ENCODE measurements at places on chromosomes 12 and 14.
A peak's percentile ranks its signal among the peaks of the same experiment; 100 is the strongest.

DNA sequence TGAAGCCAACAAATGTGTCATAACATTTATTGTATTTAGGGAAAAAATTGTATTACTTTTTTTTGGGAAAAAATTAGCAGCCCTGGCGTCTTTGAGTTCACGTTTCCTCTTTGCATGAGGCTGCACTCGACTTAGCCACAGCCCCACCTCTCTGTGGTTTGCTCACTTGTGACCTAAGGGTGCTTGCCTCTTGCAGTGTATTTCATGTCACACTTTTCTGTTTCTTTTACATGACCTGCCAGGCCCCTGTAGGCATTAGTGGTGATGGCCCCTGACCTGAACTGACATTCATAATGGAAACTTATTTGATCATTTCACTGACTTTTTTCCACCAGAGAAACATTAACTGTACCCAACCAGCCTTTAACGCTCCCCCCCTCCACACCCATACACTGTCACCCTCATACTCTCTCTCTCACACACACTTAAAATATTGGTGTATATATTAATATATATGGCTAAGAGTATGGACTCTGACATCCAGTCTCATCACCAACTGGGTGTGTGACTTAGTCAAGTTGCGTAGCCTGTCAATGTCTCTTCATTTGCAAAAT, 122.9 kb downstream of the PRKCH start:
- DNase-seq, result no peak

GRCh38 chr12:124655698-124656516, 88.5 kb upstream of the NCOR2 start:
- DNase-seq, result peak; percentile 100

GRCh38 chr14:92692822-92693226, 55.6 kb downstream of the LGMN start:
- DNase-seq, result peak; percentile 23

DNA sequence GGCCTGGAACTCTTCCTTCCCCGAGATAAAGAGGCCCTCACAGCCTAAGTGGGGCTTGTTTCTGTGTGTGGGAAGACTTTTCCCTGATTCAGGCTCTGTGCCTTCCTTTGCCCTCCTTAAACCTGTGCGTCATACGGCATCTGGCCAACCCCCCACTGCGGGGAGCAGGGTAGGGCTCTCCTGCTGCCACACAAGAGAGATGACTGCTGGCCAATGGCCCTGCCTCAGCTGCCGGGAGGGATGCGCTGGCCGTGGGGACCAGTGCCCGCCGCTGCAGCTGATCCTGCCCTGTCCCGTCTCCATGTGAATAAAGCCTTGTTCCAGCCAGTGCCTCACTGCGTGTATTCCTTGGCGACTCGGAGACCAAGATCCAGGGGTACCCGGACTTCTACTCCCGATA, 42.5 kb upstream of the BEGAIN start:
- peak; percentile 52 for DNase-seq

GRCh38 chr14:72747652-72748051, 146.2 kb downstream of the DPF3 start:
- no peak for DNase-seq

GRCh38 chr14:68817506-68818212, 24.8 kb upstream of the ZFP36L1 start:
- no peak for DNase-seq

DNA sequence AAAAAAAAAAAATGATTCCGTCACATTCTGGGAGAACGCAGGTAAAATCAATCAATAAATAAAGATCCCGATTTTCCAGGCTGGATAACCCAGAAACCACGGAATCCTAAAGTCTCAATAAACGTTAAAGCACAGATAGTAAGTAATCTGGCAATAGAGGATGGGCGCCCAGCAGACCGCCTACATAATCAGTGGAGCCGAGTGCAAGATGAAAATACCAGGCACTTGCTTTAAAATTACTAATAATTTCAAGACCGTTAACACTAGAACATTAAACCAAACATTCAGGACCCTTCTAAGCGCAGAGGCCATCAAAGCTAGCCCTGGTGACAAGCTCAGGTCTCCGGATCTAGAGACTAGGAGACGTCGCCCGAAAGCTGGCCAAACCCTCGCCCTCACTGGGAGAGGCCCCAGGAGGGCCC, 1.2 kb upstream of the DCAF11 start:
- no peak for DNase-seq

GRCh38 chr14:30820674-30821073, 53.7 kb upstream of the COCH start:
- DNase-seq, result no peak

DNA sequence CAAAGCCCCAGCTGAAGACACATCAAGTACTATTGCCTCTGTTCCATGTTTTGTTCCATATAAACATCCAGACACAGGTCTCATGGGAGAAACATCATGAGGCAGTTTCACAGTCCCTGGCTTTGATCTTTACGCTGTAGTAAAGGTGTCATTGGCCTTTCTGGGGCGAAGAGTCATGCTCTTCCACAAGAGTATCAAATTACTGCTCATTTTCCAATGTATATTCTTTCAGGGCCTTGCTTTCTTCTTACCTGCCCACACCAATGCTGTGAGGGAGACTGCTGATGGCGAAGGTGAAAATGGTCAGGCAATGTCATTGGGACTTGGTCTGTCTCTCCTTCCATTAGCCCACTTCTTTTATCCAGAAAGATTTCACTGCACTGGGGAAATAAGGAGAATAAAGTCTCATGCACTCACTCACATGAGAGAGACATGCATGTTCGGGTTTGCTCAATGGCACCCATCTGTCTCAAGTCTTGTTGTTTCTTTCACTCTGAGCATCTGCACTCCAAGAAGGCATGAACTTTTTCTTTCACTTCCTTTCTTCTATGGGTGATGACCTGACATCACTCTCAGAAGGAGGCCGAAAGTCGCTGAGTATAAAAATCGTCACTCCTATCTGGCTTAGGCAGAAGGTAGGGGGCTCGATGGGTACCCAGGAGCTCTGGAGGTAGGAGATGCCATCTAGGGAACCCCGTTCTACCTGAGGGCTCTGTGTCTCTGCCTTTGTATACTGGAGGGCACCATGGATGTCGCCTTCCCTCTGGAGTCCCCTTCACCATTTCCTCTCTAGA, 1.3 kb upstream of the JDP2 start:
- DNase-seq, result no peak

DNA sequence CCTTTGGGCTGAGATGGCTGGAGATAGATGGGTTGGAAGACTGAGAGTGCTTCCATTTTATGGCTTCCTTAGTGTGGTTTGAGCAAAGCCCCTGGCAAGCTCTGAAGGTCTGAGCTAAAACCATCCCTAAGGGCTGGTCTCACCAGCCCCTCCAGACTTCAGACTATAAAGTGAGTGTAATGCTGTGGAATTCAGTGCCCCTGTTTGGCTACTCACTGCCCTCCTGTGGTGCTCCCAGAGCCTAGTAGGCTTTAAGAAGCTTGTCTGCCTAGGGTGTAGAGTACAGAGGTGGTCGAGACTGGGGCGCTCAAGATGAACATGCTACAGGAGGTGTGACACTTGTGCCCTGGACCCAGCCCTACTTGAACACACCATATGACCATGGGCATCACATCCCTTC, 246.7 kb upstream of the FKBP4 start:
- DNase-seq, result no peak

DNA sequence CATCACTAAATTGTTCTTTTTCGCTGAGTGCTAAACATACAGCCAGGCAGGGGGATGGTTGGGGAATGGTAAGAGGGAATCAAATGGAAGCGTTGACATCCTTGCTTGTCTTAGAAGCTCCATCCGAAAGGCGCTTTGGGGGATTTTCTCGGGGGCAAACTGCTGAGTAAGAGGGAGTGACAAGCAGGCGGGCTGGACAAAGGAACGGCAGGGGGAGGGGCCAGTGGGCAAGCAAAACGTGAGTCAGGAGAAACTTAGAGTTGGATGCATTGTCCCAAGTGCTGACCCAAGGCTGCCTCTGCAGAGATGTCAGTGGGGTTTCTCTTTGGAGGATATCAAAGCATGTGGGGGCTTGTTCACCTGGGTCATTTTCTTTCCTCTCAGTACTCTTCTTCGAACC, 480.5 kb downstream of the VRK1 start:
- DNase-seq, result no peak

GRCh38 chr14:91009501-91010152, 50.8 kb downstream of the RPS6KA5 start:
- no peak for DNase-seq

GRCh38 chr12:114703060-114703493, 19.1 kb upstream of the TBX3 start:
- no peak for DNase-seq

DNA sequence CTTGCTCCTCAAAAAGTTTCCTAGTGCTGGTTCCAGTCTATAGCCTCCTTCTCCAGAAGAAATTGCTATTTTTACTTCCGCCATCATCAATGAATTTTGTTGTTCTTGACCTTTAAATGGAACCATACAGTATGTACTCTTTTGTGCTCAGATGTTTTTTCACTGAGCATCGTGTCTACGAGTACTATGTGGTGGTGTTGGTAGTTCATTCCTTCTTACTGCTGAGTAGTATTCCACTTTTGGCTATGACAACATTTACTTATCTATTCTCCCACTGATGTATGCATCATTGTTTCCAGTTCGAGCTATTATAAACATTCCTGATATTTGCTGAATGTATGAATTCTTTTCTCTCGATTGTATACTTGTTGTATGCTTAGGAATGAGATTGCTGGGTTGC, 28.6 kb downstream of the SLC2A14 start:
- no peak for DNase-seq

GRCh38 chr12:88111074-88111652, 30.7 kb downstream of the CEP290 start:
- peak; percentile 65 for DNase-seq

GRCh38 chr14:51848120-51848519, 12.3 kb upstream of the GNG2 start:
- no peak for DNase-seq

- DNase-seq, result peak; percentile 56
These were observed 790 bp downstream of the DYNC1H1 start for GRCh38 chr14:101965181-101965544.

DNA sequence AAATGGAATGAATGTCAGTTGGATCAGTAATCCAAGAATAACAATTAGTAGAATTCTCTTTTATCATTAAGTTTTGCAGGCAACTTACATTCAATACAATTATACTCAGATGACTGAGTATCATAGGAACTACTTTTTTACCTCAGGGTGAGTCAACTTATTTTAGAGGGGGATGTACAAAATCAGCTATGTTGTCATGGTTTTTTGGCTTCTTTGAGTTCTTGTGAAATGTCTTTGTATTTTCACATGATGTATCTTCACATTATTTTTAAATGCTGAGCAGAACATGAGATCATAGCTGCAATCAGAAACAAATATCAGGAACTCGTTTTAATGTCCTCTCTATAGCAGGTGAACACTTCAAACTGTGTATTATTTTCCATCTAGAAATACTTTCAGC, 65.3 kb upstream of the PTPRR start:
- DNase-seq, result peak; percentile 24

DNA sequence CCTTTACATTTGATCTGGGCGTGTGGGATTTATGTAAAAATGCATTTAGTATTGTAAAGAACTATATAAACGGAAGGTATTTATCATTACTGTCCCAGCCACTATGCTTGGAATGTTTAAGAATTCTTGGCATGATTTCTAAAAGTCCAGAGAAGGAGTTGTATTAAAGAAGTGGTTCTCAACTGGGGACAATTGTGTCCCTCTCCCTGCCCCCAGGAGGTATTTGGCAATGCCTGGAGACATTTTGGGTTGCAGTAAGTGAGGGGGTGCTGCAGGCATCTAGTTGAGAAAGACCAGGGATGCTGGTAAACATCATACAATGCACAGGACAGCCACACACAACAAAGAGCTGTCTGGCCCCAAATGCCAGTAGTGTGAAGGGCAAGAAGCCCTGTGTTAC, 7.2 kb downstream of the SLC38A1 start:
- no peak for DNase-seq

DNA sequence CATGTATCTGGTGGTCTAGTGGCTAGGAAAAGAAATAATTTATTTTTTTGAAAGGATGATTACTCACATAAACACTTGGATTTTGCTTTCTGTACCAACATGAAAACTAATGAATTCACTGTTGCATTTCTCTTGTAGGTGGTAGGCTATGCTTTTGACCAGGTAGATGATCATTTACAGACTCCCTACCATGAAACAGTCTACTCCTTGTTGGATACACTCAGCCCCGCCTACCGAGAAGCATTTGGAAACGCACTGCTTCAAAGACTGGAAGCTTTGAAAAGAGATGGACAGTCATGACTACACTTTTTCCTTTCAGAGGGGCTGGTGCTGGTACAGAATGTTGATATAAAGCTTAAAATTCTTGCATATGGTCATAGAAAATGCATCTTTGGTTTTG, 6.5 kb upstream of the AK7 start:
- no peak for DNase-seq

DNA sequence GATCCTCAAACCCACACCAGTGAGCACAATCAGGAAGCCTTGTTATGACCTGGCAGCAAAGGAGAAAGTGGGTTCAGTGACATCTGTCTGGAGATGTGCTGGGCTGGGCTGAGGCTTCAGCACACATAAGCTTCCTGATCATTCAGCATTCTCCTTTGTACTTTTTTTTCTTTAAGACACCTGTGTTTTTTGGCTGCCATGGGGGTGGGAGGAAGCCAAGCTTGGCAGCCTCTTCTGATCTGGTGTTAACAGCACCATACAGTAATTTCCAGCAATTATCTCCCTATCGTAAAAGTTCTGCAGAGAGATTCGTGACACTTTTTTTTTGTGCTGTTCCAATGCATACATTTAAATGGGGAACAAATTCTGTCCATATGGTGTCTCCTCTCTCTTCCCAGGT, 38.9 kb upstream of the RASSF3 start:
- no peak for DNase-seq

DNA sequence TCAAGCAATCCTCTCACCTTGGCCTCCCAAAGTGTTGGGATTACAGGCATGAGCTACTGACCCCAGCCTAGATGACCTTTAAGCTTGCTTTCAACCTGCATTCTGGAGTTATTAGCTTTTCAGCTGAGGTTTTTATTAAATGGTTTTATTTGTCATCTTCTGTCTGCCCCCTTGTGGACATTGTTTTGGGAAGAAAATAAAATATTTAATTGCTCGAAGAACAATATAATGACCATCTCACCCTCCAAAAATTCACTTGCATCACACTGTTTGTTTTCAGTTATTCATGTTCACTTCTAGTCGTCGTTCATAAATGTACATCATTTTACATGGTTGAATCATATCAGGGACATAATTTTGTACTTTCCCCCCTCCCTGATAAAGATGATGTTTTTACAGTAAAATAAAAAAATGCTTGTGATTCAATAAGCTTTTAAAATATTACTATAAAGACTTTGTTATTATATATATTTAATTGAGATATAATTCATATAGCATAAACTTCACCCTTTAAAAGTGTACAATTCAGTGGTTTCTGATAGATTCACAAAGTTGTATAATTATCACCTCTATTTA, 10.1 kb upstream of the SPATS2 start:
- DNase-seq, result peak; percentile 63

DNA sequence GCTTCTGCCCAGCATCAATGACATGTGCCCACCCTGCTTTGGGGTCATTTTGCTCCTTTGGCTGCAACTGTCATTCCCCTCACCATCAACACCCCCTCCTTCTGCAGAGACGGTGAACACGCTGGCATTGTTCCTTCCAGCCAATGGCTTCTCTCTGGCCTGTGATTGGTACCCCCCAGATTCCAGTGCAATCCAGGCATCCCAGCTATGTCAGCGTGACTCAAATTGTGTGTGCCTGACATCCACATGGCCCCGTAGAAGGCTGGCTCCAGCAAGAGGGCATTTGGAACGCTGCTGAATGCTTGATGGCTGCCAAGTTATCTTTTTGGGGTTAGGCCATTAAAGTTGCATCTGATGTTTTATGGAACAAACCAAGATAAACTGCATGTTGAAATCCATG, 21.0 kb upstream of the CCND2 start:
- DNase-seq, result no peak
